ENCODE measurements at places on chromosomes 13 and 19. TPM values are rescaled to one million over a fixed set of nuclear protein-coding genes. Genes with fewer than 3 reads are reported as not detected.

ADAMTSL5 gene
- total RNA-seq, result 2.4 TPM

PGLYRP2 gene
- not detected for total RNA-seq

THSD8 gene
- 5.7 TPM for total RNA-seq

ZIC5 gene
- 2.7 TPM for total RNA-seq

MAMSTR gene
- total RNA-seq, result 0.30 TPM

KASH5 gene
- not detected for total RNA-seq

ERICH6B gene
- total RNA-seq, result not detected

ZDHHC20 gene
- 20.7 TPM for total RNA-seq

EPS8L1 gene
- total RNA-seq, result 2.9 TPM

KLHL1 gene
- total RNA-seq, result not detected

ZNF763 gene
- total RNA-seq, result not detected

CEBPA gene
- total RNA-seq, result 5.1 TPM

Measured in A549 treated with dexamethasone at 1 μM for 4 hours (cell line).